HEK293T (cell line): ENCODE measurements at places on chromosomes 5 and 9.

GRCh38 chr9:87873607-87874303, 8.9 kb upstream of the SPATA31E1 start:
- no peak for DNase-seq

GRCh38 chr5:151627650-151628049, 36.5 kb upstream of the FAT2 start:
- no peak for DNase-seq

- DNase-seq = peak; percentile 21
Observed at GRCh38 chr5:25006734-25007133, 362.0 kb upstream of the CDH10 start.

GRCh38 chr5:134579284-134579771, 53.3 kb downstream of the SAR1B start:
- DNase-seq = no peak

GRCh38 chr9:128175102-128175563, 15.1 kb downstream of the BBLN start:
- no peak for DNase-seq

GRCh38 chr5:102532123-102532522, 33.3 kb upstream of the SLCO6A1 start:
- DNase-seq = no peak

DNA sequence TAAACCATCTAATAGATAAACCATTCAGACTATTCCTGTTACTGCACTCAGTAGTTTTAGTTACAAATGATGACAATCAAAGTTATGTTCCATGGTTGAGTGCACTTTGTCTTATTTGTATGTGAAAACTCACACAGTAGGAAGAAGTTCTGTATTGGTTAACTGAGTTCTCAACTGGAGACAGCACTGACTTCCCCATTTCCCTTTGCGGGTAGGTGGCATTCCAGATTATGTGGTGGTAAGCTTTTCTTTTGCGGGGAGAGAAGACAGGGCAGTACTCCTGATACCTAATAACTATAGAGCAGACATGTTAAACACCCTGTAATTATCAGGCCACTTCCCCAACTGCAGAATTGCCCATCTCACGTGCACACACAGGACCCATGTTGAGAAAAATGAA, 24.4 kb downstream of the TARS1 start:
- no peak for DNase-seq

DNA sequence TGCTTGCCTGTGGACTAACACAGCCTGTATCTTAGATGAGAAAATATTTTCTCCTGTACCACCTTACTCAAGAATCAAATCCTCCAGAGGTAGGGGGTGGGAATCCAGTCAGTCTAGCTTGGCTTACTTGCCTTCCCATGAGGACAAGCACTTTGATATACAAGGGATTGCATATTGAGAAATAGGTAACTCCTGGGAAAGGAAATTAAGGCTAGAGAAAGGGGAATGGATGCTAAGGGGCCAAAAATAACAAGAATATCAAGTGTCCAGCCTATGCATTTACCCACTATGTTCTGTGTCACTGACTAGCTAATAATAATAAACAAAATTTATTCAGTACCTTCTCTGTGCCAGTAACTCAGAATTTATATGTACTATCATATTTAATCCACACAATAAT, 21.4 kb upstream of the SNX2 start:
- no peak for DNase-seq

DNA sequence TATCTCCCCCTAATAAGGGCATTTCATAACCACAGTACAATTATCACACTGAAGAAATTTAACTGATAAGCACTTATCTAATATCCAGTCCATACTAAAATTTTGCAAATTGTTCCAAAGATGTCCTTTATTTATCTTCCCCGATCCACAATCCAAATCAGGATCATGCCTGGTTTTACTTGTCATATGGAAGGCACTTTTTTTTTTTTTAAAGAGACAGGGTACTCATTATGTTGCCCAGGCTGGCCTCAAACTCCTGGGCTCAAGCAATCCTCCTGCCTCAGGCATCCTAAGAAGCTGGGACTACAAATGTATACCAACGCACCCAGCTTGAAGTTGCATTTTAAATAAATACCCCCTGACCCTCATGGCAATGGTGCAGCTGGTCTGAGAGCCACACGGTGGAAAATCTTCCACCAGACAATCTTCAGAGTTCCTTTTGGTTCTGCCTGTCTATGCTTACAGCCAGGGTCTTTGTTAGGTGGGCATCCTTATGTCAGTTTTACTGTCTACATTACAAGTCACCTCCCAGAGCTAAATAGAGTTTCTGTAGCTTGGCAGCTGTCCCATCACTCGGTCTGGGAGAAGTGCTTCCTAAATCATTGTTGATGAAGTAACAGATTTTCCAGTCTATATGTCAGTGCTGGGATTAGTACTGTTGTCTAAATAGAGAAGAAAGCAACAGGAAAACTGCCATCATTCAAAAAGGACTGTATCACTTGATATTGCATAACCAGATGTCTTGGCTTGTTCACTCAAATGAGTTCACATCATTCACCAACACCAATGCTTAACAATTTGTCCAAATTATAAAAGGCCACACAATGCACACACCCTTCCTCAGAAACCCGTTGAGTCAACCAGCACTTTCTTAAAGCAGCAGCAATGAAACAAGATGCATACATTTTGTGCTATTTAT, 26.4 kb downstream of the PTPN3 start:
- DNase-seq = no peak

- no peak for DNase-seq
Observed at GRCh38 chr9:116381350-116381749, 227.8 kb downstream of the PAPPA start.

- DNase-seq = no peak
Observed at GRCh38 chr5:61575103-61575502, 243.0 kb downstream of the ZSWIM6 start.

DNA sequence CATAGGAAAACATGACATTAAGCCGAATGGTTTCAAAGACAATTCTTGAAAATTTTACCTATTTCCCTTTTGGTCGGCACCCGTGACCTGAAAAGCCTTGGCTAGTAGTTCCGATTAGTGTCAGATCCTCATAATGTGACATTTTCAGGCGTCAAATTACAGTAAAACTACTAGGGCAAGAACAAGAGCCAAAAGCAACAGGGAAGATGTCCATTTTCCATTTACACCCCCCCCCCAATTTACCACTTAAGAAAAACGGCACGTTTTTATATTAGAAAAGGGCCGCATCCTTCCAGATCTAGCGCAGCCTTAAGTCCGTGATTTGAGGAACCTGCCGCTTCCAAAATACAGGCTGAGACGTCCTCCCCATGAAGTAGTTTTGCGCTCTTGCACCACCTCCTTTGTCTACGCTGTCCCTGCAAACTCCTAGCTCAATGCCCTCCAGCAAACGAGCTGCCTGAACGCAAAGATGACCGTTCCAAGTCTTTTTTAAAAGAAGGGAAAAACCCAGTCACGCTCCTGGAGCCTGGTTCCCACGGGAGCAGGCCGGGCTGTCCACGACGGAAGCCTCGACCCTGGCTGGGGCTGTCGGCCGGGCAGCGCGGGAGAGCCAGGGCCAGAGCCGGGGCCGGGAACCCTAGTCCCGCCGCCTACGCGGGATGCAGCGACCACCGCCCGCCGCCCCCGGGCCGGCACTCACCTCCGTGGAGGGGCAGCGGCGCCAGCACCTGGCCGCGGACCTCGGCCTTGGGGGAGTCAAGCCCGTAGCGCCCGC, 616 bp downstream of the RNF130 start:
- peak; percentile 52 for DNase-seq

DNA sequence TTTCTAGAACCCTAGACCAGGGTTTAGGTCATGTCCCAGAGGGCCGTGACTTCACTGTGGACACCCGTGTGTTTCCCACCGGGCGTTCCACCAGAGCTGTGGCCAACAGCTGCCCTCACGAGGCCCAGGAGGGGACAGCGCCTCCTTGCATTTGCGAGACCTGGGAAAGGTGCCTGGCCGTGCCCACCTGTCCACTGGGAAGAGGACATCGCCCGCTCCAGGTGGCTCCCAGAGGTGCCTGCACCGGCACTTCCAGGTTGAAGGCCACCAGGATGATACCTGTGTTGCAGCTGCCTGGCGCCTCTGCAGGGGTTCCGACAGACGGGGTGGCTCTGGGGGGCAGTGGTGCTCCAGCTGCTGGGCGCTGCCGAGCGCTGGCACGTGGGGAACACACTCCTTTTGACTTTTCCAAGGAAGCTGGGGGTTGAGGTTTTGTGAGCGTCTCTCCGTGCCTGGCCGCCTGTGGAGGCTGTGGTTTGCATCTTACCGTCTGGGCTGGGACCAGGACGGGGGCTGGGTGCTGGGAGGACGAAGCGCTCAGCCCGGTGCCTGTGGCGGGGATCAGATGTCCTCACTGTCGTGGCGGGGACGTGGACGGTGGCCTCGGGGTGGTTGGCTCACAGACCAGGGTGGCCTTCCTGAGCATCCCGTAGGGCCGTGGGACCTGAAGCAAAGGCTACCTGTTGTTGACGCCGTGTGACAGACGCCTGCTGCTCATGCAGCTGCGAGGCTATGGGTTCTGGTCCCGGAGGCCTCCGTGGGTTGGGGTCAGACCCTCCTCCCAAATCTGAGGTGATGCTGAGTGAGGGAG, 19.2 kb downstream of the NKD2 start:
- no peak for DNase-seq

GRCh38 chr5:95908799-95909198, 52.9 kb downstream of the ELL2 start:
- DNase-seq = no peak

GRCh38 chr5:135447298-135447929, at the start of gene DCANP1:
DCANP1 (minus strand) TSS chr5:135447348; CDS start chr5:135447108, 240 bp downstream.
- no peak for DNase-seq

DNA sequence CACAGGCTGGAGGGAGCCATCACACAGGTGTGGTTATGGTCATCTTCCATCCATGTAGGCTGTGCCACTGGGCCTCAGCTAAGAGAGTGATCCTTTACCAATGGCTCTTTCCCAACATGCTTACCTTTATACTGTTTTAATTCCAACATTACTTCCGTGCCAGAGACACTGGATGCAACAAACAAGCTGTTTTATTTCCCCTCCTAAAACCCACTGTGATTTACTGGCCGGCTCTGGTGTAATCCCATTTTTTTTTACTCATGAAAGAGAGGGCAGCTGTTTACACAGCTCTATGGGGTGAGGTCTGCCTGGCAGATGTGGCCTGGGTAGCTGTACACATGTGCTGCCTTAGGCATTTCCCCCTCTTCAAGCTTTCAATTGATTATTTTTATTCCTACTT, 58.5 kb downstream of the MACROH2A1 start:
- no peak for DNase-seq

- DNase-seq = no peak
Observed at GRCh38 chr9:110076894-110077725, 130.8 kb downstream of the C9orf152 start.

DNA sequence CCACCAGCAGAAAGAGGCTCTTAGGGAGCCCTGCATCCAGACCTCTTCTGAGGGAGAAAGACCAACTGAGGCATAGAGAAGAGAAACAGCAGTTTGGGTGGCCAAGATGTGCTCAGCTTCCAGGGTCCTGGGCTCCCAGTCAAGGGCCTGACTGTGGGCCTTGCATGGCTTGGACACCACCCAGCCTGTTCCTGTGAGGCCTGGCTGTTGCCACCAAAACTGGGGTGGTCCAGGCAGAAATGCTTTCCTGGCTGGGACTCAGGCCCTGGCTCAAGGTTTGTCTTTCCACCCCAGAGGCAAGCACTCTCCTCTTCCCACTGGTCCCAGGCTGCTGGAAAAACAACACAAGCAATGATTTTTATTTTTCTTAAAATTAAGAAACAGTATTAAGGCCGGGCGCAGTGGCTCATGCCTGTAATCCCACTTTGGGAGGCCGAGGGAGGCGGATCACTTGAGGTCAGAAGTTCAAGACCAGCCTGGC, 13.3 kb downstream of the MYOZ3 start:
- DNase-seq = no peak

GRCh38 chr5:142426129-142427014, 101.6 kb upstream of the SPRY4 start:
- no peak for DNase-seq

- DNase-seq = no peak
Observed at GRCh38 chr5:26833596-26833995, 204.8 kb downstream of the CDH9 start.

DNA sequence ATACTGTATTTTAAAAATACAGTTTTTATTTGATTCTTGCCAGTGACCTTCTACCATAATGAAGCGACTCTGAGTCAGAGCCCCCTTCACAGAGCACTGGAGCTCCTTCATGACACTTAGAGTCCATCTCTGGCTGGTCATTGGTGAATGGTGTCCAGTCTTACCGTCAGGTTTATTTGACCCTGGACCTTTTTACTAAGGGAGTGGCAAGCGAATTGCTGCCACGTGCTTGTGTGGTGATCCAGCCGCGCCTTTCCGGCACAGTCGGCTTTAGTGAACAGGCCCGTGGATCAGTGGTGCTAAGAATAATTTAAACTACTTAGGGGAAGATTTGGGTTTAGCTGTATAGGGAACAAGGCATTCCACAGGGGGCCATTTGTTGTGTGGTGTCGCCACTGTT, 48.5 kb downstream of the PRRC2B start:
- no peak for DNase-seq

DNA sequence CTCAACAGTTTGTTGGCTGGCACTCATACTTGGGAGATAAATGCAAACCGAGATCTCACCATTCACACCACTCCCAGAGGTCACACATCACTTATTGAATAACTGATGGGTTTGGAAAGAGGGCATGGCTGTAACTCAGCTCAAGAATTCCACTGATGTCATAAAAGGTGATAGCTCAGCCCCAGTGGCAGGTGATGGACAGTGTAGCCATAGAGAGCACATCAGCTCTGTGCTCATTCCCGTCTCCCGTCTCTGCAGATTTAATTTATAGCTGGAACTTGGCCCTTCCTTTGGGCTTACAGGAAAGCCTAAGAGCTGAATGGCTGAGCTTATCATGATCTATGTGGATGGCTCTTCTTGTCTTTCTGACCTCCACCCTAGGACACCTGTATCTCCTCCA, 59.8 kb downstream of the INSYN2B start:
- no peak for DNase-seq

DNA sequence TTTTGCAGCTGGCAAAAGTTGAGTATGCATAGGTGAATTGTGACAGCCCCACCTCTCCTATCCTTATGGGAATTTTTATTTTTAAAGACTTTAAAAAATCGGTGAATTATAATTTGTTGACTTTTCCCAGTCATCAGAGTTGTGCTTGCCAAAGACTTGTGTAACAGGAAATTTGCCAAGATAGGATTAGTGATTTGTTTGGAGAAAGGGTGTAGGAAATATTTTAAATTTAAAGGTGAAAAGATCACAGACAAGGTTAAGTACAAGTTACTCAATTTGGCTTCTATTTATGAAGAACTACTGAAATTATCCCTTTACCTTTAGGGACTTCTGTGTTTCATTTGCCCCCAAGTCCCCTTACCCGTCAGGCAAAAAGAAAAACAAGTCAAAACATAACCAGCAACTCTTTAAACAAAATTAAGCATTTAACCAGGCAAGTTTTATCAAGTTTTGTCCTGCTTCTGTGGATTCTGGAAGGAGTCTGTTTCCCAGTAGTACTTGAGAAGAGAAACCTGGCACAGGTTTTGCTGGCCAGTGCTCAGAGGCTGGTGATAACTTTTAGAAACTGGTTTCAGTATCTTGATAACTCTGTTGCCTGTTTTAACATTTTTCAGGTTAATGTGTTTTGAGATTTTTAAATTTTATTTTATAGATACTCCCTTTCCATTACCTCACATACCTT, 285.4 kb downstream of the MAST4 start:
- no peak for DNase-seq
